ENCODE measurements at places on chromosomes 6 and 20.

DNA sequence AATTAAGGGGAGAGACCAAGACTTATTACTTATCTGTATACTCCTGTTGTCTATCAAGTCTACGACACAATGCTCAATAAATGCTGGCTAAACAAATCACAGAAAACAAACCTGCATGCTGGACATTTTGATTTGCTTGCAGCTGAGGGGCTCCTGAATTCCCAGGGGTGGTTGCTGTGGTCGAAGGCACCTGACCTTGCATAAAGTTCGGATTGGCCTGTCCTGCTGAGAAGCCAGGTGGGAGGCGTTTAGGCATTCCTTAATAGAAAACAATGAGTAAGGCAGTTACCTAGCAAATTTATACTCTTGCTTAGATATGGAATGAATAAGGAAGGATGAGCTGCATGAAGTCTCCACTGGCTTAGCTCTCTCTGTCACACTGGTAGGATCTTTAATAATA lies 50.5 kb downstream of the TP53INP2 start:
- no peak for DNase-seq

GRCh38 chr6:139145661-139146060 lies 10.8 kb downstream of the HECA start:
- no peak for DNase-seq

GRCh38 chr6:118639054-118639964 lies 12.1 kb downstream of the CEP85L start:
- no peak for DNase-seq

DNA sequence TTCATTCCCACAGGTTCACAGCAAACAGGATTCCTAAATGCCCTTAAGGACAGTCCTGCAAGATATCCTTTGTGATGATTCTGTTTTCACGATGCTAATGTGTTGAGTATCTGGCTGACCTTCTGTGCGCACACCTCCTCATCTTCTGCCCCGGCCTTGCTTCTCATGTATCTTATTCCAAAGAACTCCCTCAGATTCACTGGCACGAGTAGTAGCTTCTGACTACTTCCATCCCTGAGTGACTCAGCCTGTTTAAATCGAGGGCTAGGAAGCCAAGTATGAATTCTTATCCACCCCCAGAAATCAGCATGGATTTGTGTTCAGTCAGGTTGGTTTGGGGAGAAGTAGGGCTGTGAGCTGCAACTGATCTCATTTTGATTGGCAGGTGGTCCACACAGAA lies 190.2 kb upstream of the SNX9 start:
- DNase-seq = no peak

GRCh38 chr20:60903325-60903971 lies 348.6 kb upstream of the CDH4 start:
- no peak for DNase-seq

All from CMK (cell line).